Stimulated activated CD8-positive, alpha-beta memory T cell treated with anti-CD3 and anti-CD28 coated beads, Interleukin-7, amount 100 ng/mL, for 4 hours (primary cell): ENCODE measurements at places on chromosomes 7 and 10.

DNA sequence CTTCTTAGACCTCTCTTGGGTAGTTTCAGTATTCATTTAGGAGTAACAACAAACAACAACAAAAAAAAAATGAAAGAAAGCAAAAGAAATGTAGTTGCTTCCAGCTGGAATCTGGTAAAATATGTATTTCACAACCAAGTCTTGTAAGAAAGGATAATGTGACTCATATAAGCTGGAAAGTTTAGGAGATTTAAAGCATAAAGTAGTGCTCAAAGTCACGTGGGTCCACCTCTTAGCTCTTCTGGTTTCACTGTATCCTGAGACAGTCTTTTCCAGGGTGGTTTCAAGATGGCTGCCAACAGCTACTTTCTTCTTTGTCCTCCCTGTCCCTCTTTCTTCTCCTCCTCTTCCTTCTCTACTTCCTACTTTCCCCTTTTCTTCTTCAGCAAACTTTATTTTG lies 69.5 kb upstream of the CDK13 start:
- no peak for DNase-seq

DNA sequence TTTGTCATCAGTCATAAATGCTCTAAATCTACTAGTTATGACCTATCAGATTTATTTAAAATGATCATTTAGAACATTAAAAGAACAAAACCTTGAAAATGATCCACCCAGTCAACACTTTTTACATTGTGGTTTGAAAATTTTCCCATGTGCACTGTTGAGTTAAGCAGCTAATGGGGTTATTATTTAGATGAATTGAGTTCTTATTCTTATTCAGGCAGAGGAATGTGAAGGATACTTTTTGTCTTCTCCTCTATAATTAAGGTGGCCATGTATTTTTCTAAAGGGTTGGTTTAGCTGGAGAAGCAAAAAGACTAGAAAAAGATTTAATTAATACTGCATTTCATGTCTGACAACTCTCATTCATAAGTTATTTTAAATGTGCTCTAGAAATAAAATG lies 74.9 kb upstream of the FEZF1 start:
- no peak for DNase-seq

- no peak for DNase-seq
Observed at GRCh38 chr10:30011396-30011795, 48.0 kb downstream of the JCAD start.

- DNase-seq = no peak
Observed at GRCh38 chr7:2381881-2382509, 21.4 kb upstream of the CHST12 start.

DNA sequence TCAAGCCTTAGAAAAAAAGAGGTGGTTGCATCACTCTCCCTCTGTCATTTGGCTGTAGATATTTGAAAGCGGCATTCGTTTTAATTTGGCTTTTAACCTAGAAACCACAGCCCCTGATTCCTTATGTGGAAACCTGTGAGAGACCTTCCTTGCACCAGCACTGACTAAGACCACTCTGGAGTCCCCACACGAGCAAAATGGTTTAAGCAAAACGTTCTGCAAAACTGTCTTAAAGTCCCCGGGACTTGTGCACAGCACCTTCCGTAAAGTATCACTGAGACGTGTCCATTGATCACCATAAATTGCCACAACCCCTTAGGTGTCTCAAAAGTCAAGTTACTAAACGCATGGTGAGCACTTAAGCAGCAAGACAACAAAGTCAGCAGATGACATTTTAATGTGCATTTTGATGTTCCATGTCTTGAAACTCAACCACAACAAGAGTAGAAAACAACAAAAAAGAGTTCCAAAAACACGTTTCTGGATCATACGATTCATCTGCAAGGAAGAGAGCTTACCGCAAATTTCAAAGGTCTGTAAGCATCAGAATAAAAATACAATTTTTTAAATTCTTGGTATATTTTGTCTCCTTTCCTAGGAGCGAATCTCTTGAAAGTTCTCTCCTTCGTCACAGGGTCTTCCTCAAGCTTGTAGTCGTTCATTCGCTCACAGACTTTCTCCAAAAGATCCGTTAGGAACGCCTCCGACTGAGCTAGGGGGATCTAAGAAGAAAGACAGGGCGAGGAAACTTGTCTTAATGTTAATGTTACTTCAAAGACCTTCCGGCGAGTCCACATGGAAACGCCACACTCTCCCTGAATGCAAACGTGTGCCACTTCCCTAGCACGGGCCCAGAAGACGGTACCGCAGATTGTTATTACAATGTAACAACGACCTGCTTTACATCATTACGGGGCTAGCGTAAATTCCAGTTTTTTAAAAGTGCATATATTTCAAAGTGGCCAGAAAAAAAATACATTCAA lies 37.7 kb downstream of the CNPY1 start:
- DNase-seq = no peak

- peak; percentile 61 for DNase-seq
Observed at GRCh38 chr10:102408728-102409603, 9.6 kb downstream of the PSD start.

- no peak for DNase-seq
Observed at GRCh38 chr10:133082685-133083421, 4.9 kb upstream of the ADGRA1 start.

GRCh38 chr10:17510242-17510908 lies 56.0 kb upstream of the ST8SIA6 start:
- DNase-seq = no peak

DNA sequence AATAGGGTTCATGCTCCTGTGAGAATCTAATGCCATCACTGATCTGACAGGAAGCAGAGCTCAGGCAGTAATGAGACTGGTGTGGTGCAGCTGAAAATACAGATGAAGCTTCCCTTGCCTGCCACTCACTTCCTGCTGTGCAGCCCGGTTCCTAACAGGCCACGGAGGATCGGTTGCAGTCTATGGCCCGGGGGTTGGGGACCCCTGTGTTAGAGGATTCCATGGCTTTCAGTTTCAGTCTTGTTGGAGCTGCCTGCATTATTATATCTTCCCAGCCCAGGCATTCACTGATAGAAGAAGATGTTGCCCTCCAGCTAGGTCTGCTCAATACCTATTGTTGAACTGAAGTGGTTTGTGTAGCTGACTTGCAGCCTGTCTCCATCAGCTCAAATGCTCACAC lies 1298.8 kb downstream of the TYW1 start:
- no peak for DNase-seq

DNA sequence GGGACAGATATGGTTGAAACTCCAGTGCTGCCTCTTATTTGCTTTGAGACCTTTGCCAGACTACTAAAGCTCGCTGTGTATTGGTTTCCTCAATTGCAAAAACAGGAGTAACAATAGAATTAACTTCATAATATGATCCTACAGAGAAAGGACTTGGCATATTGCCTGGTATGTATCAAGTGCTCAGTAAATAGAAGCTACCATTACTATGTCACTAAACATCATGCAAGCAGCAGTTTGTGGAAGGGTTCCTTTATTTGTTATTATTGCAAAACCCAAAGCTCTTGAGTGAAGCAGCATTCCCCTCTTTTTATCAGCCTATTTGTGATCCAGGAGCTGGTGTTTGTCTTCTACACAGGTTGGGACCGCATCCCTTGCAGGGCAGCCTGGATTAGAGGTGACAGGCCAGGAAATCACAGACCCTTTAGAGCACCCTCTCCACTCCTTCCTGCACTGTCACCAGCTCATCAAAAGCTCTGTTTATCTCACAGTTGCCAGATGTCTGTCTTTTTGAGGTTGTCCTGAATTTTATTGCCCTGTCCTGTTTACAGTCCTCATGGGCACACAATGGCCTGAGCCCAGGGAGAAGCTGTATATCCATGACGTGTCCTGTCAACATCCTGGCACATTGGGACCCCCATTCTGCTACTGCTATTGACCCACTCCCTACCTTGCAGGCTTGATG lies 121.5 kb downstream of the SNX10 start:
- DNase-seq = no peak

DNA sequence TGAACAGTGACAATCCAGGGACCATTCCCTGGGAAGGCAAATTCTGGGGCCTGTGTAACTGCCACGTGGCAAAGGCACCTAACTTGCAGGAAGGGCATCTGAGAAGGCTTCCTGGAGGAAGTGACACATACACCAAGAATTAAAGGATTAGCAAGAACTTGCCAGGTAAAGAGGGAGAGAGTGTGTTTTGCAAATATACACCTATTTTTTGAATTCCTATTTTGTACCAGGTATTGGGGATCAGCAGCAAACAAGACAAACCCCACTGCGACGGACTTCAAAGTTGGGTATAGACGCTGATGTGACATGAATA lies 206.5 kb upstream of the ZMIZ1 start:
- no peak for DNase-seq

DNA sequence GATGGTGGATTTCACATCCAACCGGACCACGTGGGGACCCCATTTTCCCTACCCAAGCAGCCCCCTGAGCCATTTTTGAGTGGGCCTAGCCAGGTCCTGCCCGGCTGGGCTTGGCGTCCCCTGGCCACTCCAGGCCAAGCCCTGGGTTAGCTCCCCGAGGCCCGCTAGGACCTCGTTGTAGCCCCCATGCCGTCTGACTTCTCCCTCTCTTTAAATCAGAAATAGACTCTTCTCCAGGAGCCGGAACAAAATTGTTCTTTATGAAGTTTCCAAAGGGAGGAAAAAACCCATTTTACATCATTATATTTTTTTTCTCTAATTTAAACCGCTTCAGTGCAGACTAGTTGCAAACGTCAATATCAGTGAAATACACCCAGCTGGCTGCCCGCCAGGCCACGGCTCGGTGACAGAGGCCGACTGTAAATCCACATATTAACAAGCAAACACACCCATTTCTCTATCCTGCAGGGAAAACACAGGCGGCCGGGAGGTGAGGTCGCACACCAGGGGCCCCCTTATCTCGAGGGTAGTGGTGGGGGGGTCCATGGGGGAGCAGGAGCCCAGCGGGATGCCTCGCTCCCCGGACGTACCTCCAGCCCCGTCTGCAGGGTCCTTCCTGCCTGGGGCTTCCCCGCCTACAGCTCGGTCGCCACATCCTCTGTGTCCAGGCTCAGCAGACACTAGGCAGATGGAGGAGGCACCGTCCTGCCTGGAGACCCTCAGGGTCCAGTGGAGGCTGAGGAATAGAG lies 72.7 kb downstream of the ELFN1 start:
- DNase-seq = no peak

DNA sequence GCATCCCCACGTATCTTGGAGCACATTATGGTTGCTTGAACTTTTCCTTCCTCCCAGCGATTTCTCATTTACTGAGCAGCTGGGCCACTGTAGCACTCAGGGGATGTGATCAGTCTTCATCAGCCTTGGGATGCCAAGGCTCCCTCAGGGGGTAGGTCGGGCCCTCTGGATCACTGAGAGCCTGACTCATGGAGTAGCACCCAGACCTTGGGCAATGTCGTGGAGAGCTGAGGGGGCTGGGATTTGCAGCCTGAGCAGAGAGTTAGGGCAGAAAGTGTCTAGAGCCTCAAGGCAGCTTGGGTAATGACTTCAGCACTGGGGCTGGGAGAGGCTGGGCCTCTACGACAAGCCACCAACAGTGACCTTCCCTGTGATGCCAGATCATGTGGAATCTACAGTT lies 86.5 kb upstream of the CXCL12 start:
- DNase-seq = no peak

DNA sequence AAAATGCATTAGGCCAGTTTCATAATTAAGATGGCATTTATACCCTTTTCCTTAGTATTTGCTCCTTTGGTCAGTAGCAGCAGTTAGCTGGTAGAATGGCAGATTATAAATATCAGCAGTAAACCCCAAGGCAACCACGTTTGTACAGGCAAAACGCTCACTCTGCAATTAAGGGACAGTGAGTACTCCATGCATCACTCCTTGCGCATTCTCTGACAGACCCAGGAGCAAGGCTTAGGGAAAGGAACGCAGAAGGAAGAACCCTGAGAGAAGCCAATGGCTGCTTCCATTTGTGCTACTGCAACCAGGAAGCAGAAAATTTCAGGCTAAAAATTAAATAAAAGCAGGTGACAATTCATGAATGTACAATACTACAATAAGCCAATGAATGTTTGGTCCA lies 12.9 kb downstream of the ETV1 start:
- DNase-seq = no peak

DNA sequence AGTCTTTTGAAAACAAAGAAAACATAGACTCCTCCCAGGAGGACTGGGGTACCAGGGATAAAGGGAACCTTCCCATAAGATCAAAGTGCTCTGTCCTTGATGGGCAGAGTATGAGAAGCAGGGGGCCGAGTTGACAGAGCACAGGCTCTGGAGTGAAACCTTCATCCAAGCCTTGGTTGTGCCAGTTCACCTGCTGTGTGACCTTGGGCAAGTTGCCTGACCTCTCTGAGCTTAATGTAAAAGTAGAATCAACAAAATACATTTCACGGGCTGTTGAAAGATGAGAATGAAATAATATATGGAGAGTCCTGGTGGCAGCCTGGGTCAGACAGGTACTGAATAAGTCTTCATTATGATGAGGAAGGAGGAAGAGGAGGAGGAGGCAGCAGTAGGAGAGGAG lies 69.9 kb downstream of the SLIT1 start:
- no peak for DNase-seq

DNA sequence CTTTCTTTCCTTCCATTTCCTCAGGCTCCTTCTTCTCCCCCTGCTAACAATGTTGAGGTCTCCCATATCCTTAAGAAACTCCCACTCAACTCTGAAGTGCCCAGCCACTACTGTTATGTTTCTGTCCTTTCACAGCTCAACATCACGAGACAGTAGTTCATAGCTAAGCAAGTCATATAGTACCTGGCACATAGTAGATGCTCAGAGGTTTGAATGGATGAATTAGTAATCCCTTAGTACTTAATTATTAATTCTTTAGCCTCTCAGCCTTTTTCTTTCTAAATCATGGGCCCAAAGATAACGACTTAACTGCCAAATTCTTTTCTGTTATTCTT lies 22.6 kb downstream of the CSGALNACT2 start:
- no peak for DNase-seq

GRCh38 chr10:78190051-78190825 lies 156.6 kb downstream of the RPS24 start:
- no peak for DNase-seq

DNA sequence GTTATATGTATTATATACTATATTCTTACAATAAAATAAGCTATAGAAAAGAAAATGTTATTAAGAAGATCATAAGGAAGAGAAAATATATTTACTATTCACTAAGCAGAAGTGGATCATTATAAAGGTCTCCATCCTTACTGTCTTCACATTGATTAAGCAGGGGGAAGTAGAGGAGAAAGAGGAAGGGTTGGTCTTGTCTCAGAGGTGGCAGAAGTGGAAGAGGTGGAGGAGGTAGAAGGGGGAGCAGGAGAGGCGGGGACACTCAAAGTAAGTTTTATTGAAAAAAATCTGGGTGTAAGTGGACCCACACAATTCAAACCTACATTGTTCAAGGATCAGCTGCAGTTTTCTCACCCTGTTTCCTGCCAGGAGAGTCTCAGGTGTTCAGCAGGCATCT lies 28.9 kb upstream of the ERCC6 start:
- no peak for DNase-seq

GRCh38 chr10:74743401-74743800 lies 83.0 kb upstream of the KAT6B start:
- DNase-seq = no peak

- DNase-seq = no peak
Observed at GRCh38 chr7:101757879-101758278, 59.5 kb upstream of the CUX1 start.

- no peak for DNase-seq
Observed at GRCh38 chr10:123087348-123087747, 48.4 kb upstream of the HMX3 start.
